ENCODE measurements at places on chromosomes 3 and 15.

DNA sequence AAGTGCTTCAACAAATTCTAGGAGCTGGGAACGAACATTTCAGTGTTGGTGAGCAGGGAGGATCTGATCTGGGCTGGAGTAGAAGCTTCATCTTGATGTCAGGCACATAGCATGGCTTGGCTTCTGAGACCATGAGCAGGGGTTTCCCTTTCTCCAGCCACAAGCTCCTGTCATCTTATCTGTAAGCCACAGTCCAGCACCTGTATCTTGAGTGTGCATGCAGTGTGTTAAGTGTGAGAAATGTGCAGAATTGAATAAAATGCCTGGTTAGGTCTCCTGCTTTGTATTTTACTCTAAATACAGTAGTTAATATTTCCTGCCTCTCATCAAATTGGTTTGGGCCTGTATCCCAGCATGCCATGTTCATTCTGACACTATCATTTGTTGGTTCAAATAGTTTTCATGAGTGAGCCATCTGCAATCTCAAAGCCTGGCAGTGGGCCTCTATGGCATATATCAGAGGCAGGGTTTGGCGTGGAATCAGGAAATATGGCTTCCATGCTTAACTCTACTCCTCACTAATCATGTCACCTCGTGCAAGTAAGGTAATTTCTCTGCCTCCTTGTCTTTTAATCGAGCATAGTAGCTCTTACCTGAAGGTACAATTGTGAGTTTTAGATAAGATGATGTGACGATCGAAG is 43.3 kb downstream of the TLNRD1 start:
- DNase-seq: no peak

DNA sequence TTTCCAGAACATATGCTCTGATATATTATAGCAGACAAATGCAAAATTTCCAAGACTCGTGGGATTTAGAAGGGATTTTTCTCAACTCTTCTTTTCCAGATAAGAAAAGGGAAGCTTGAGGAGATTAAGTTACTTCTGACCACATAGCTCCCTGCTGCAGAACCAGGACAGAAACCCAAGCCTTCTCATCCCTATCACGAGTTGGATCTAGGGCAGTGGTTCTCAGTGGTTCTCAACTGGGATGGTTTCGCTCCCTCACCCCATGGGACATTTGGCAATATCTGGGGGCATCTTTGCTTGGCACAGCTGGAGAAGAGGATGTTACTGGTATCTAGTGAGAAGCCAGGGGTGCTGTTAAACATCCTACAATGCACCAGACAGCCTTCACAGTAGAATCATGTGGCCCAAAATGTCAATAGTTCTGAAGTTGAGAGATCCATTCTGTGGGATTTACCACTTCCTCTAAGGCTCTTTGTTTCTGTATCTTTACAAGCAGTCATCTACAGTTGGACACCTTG is 64.2 kb downstream of the LIPC start:
- DNase-seq: no peak

- no peak for DNase-seq
Observed at GRCh38 chr3:183584246-183584913, 28.9 kb upstream of the KLHL6 start.

DNA sequence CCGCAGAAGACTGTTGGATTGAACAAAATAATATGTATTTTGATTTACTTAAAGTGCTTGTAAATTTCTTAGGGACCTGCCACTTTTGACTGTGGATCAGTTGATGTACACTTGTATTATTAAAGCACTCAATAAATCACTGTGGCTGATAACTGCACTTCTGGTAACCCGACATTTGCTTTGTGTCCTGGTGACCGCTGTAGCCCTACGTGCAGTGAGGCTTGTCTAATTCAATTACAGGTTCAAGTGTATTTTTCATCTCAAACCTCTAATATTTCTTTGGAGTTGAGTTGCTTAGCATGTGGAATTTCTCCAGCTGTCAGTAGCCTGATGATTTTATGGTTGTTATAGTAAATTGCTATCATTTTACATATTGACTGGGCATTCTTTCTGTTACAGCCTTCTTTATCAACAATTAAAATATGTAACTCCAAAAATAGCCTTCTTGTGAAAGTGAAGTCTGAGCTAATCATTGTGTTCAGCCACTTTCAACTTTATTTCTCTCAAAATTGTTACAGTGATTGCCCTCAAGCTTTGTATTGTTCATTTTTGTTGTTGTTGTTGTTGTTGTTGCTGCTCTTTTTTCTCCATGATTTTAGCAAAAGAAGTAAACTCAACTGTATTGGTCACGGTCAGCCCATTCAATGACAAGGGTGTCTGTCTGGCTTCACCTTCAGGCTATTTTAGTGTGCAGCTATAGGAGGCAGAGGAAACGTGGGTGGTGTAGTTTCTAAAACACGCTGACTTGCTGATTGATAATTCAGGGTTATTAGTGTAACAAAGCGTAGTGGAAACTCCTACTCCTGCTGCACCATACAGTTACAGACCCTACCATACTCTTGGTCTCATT is 215.1 kb upstream of the UBE2E1 start:
- no peak for DNase-seq

GRCh38 chr3:42056840-42057239 is 34.3 kb upstream of the TRAK1 start:
- DNase-seq: no peak

GRCh38 chr3:14719006-14719405 is 44.1 kb downstream of the C3orf20 start:
- DNase-seq: no peak

GRCh38 chr15:39180030-39180429 is 400.8 kb upstream of the THBS1 start:
- DNase-seq: no peak

DNA sequence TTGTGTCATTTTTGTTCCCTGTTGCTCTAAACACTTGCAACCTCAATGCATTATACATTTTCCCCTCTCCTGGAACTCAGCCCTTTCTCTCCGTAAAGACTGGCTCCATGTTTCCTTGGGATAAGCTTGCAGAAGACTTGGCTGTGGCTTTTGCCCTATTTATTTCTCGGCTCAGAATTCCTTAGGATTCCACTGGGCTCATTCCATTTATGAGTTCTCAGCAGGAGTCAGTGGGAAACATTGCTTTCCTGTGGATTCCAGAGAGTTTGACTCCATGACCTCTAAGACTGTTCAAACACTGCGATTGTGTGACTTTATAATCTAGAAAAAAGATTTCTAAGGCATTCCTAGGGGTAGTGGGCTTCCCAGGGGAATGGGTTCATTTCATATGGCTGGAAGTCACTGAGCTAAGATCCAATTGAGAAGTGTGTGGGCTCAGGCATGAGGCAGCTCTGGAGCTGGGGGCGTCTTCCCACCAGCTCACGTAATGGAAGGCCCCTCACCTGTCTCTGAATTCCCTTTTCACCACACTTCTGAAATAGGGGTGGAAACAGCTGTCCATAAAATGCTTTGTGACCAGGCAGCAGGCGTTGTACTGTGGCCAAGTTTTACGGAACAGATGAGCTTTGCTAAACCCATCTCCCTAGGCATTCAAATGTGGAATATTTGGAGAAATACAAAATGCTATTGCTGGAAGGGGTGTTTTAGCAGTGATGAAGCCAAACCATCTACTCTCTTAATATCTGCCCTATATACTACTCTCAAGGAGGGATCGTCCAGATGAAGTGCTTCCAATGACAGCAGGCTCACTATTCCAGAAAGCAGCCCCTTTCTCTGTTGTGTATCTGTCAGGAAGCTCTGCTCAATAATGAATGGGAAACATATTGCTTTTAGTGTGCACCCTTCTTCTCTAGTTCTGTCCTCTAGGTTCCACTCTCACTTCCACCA is 91.8 kb upstream of the BCL6 start:
- DNase-seq: no peak

DNA sequence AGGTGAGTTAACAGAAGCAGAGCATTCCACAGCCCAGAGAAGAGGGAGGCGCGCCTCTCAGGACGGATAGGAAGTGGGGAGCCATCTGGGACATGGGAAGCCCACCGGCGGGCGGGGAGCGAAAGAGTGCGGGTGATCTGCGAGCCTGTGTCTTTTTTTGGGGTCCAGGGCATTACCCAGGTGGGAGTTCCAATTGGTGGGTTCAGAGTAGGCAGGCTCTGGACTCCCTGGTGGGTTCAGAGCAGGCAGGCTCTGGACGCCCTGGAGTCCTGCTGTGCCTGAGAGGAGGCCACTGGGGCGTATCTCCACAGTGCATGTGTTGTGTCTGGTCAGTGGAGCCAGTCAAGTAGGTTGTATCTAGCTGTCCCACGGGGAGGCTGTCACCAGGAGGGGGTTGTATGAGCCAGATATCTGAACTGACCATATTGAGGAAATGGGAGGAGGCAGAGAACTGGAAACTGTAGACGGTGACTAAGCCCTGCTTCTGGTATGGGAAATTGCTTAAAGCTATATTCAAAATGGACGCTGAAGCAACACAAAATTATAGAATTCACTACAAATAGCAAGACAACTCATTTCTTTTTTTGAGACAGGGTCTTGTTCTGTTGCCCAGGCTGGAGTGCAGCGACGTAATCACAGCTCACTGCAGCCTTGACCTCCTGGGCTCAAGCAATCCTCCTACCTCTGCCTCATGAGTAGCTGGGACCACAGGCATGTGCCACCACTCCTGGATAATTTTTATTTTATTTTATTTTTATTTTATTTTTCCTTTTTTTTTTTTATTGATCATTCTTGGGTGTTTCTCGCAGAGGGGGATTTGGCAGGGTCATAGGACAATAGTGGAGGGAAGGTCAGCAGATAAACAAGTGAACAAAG is 34.5 kb upstream of the CHST2 start:
- no peak for DNase-seq

DNA sequence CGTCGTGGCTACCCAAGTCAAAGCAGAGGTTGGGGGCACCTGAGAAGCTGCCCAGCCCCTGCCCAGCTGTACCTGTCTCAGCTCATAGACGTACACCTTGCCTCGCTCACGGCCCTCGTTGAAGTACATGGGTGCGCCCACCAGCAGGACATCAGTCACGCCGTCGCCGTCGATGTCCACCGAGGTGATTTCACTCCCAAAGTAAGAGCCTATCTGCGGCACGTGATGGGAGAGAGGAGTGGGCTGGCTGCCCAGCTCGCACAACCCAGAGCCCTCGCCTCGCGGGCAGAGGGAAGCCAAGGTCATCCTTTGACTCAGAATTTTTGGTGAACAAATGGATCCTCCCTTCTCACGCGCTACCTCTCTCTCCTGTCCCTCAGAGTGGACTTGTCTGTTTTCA is 54.7 kb downstream of the FEM1B start:
- DNase-seq: no peak

GRCh38 chr3:87002346-87002745 is 11.4 kb upstream of the VGLL3 start:
- DNase-seq: no peak

- DNase-seq: no peak
Observed at GRCh38 chr3:55984626-55985025, 483.6 kb downstream of the ERC2 start.

DNA sequence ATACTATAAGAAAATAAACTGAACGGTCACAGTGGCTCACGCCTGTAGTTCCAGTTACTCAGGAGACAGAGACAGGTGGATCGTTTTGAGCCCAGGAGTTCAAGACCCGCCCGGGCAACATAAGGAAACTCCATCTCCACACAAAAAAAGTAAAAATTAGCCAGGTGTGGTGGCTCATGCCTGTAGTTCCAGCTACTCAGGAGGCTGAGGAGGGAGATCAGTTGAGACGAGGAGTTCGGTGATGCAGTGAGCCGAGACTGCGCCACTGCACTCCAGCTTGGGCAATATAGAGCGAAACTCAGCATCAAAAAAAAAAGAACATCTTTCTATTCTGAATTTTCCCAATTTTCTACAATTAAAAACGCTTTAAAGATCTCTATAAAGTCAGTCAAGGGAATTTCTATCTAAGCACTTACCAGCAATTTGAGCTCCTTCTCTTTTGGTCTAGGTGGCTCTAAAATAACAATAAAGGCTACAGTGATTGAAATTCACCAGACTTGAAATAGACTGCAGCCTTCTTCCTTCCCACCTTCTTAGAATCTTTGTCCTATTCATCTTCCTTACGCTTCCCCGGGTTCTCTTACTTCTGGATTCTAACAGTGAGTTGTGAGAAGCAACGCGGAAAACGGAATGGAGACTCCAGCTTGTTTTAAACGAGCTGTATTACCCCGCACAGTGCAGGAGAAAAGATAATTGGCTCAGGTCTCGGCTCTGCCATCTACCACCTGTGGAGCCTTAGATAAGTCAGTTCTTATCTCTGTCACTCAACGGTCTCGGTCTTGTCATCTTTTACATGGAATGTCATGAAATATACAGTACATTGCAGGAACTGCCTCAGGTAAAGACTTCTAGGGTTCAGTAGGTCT is 812 bp upstream of the SEC62 start:
- DNase-seq: peak; percentile 35

DNA sequence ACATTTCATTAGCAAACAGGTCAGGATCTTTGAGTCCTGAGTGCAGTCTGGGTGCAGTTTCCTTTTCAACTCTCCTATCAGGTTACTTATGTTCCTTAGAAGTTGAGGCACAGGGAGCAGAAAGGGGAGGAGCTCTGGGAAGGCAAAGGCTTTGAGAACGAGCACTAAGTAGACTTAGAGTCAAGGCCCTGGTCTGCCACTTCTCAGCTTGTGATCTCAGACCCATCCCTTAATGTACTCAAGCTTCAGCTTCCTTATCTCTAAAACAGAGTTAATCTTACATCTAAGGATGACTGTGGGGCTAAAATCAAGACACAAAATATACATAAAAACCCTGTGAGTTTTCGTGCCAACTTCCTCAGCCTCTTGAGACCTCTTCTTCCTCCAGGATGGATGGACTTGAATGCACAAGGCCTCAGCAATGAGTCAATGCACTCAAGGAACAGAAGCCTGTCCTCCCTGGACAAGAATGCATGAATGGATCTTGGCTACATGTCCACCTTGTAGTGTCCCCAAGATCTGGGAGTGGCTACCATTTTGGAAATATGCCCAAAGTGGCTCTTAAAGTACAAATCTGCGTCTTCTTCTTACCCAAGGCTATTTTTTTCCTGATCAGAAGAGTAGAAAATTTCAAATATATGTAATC is 105.1 kb downstream of the WDR76 start:
- DNase-seq: no peak

DNA sequence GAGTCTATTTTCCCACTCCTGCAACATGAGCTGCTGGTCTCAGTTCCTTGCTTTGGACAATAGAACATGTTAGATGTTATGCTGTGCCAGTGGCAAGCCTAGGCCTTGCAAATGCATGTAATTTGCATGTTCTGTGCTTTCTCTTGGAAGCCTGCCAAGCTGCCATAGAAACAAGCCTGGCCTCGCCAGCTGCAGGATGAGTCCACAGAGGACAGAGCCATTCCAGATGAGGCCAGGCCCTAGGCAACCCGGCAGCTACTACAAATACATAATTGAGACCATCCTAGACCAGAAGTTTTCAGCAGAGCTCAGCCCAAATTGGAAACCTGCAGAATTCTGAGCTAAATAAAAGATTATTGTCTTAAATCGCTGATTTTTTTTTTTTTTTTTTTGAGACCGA is 39.6 kb downstream of the TRIM69 start:
- DNase-seq: no peak

- no peak for DNase-seq
Observed at GRCh38 chr3:183377307-183377959, 51.0 kb downstream of the MCF2L2 start.

Data from LoVo (cell line).